Activated naive CD8-positive, alpha-beta T cell treated with anti-CD3 and anti-CD28 coated beads, Interleukin-2, amount 10 ng/mL, durations not matched to agents 7 days and 5 days (primary cell): ENCODE measurements at places on chromosomes 5 and 9. TPM values are rescaled to one million over a fixed set of nuclear protein-coding genes. Genes with fewer than 3 reads are reported as not detected.

DNA sequence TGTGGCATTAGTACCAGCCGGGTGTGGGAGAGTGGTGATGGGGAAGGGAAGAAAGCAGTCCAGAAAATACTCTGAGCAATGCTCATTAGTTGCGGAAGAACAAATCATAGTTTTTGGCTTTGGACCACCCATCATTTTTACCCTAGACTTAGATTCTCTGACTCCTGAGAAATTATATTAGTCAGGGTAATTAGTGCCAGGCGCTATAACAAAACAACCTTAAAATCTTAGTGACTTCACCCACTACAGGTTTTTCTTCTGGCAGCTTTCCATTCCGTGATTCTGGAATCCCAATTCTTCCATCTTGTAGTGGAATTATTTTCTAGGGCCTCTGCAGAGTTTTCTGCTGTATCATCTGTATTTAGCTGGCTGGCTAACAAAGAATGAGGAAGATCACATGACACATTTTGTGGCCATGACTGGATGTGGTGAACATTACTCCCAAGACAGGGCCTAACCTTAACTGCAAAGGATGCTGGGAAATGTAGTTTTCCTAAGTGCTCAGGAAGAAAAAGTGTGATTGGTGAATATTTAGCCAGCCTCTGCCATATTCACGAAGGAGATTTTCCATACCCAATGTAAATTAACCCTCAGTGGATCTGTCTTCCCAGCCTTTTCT, 373.0 kb upstream of the MEF2C start:
- no peaks in the 10 kb centered on the region for H3K36me3 ChIP-seq
- H3K27me3 ChIP-seq = no peaks in the 10 kb centered on the region
- no peak for DNase-seq
- no peak overlapping the region for H3K27ac ChIP-seq

GRCh38 chr9:110283751-110284150, 27.4 kb upstream of the TXN start:
- H3K36me3 ChIP-seq = no peaks in the 10 kb centered on the region
- H3K4me3 ChIP-seq = no peak overlapping the region
- no peak for DNase-seq
- no peak overlapping the region for H3K27ac ChIP-seq
- no peaks in the 10 kb centered on the region for H3K27me3 ChIP-seq
- H3K4me1 ChIP-seq = no peaks in the 10 kb centered on the region

DNA sequence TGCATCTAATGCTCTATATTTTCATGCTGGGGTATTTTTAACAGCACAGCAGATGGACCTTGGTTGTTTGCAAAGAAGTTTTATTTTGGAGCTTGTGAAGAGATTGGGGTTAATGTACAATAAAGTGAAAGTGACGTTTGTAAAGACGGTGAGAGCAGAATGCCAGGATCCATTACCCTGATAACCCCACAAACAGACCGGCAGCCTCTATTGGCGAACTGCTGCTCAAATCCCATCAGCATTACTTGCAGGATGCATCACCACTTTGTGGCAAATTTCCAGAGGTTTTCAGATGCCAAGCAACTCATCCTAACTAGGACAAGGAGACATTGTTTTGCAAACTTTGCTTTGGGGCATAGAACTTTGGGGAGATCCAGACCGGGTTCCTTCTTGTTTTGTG, 383.3 kb upstream of the ZNF462 start:
- no peaks in the 10 kb centered on the region for H3K27me3 ChIP-seq
- DNase-seq = no peak
- no peaks in the 10 kb centered on the region for H3K36me3 ChIP-seq
- H3K4me3 ChIP-seq = no peak overlapping the region

DNA sequence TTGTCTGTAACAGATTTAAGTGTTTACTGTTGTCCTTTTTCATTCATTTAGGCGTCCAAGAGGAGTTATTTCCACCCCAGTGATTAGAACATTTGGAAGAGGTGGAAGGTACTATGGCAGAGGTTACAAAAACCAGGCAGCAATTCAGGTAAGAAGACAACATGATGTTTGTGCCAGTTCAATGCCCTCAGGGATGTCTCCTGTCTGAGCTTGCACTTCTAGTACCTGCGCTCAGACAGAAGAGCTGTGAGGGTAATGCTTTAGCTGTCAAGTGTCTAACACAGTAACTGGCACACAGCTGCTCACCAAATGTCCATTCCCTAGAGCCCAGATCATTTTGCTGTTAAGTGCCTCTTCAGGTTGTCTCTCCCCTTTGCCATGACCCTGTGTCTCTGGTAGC, 14.2 kb upstream of the PHF2 start:
- DNase-seq = no peak
- peaks cover 7% of the 10 kb centered on the region for H3K4me1 ChIP-seq
- H3K27ac ChIP-seq = no peak overlapping the region
- H3K27me3 ChIP-seq = no peaks in the 10 kb centered on the region
- no peak overlapping the region for H3K4me3 ChIP-seq

DNA sequence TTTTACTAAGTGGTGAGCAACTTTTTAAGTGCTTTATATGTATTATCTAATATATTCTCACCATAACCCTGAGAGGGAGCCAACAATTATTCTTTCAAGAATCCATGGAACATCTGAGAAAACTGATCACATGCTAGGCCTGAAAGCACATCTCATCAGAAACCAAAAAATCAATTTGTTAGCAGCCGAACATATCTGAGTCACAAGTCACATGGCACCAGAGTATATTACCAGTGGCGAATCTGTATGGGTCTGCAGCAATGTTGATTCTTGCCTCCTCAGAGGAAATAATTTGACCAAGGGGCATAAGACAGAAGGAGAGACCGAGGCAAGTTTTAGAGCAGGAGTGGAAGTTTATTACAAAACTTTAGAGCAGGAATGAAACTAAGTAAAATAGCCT, 25.3 kb upstream of the SIL1 start:
- H3K4me1 ChIP-seq = no peaks in the 10 kb centered on the region
- no peak for DNase-seq
- no peak overlapping the region for H3K4me3 ChIP-seq
- no peak overlapping the region for H3K27ac ChIP-seq
- H3K36me3 ChIP-seq = no peaks in the 10 kb centered on the region

The LHX6 gene
- total RNA-seq = not detected

The FBXW11 gene
- 37.7 TPM for total RNA-seq

The SPINK5 gene
- total RNA-seq = not detected

The NIPSNAP3A gene
- 18.7 TPM for total RNA-seq

The PFN3 gene
- not detected for total RNA-seq
